ENCODE measurements at places on chromosomes 16 and 17.

DNA sequence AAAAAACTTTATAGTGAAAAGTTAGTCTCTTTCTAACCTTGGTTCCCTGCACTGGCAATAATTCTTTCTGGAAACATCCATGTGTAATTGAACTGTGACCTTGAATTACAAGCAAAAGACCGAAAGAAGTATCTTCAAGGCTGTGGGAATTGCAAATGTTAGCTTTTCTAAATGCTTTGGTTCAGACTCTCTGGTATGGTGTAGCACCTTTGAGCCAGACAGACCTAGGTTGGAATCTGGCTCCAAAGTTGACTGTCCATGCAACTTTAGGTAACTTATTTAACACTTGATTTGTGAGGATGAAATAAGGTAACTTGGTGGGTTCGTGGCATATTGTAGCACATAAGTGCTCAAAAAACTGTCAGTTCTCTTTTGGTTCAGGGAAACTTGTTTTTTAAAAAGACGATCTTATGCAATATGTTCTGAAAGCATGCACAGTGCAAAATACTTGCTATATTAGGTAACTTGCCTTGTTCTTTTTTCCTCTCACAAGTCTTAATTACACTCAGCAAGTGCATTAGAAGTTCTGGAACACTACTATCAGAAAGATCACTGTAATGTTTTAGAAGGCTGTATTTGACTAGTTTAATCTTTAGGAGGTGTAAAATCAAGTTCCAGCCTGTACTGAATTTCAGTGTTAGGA lies 46.3 kb downstream of the TANGO6 start:
- DNase-seq: no peak

- DNase-seq: peak; percentile 50
Measured at GRCh38 chr17:55513885-55514590, 2.8 kb upstream of the SMIM36 start.

GRCh38 chr16:12572316-12572985 lies 231.2 kb downstream of the CPPED1 start:
- no peak for DNase-seq

DNA sequence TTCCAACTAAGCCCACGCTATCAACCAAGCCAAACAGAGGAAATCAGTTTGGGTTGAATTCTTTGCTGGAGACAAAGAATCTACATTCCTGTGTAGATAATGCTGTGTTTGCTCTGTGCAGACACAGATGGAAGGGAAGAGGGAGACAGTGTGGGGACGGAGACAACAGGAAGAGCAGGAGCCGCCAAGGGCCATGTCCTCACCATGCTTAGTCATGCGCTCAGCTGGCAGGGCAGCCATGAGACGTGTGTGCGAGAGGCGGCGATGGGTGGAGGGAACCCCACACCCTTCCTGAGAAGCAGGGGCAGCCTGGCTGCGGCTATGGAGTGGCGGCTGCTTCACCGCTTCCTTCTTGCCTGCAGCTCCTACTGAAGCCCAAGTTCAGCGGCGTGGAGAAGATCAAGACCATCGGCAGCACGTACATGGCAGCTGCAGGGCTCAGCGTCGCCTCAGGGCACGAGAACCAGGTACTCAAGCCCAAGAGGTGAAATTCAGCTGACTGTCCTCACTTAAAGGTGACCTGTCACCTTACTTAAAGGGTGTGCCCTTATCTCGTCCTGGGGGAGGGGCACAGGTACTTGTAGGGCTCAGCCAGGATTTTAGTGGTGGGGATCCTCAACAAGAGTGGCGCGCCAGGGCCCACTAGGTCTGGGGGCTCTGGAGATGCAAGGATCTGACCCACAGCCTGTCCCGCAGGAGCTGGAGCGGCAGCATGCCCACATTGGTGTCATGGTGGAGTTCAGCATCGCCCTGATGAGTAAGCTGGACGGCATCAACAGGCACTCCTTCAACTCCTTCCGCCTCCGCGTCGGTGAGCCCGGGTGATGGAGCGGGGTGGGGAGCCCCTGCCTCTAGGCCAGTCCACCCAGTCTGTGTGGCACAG lies 47.5 kb downstream of the ADCY7 start:
- DNase-seq: no peak

DNA sequence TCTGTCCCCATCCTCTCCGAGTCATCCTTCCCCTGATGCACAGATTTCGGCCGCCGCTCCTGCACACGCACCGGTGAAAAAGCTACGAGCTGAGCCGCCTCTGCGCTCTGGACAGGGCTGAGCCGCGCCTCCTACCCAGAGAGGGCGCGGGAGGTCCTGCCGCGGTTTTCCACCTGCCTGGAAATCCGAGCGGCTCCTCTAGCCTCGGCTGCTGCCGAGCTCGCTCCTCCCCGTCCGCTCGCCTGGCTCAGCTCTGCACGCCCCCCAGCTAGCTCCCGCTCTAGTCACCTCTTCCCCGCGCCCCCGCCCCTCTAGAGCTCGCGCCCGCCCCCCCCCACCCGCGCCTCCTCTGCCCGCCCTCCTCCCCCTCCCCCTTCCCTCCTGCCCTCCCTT lies 198 bp upstream of the SHISA9 start:
- no peak for DNase-seq

GRCh38 chr16:73093146-73094144 lies 45.5 kb upstream of the ZFHX3 start:
- no peak for DNase-seq

DNA sequence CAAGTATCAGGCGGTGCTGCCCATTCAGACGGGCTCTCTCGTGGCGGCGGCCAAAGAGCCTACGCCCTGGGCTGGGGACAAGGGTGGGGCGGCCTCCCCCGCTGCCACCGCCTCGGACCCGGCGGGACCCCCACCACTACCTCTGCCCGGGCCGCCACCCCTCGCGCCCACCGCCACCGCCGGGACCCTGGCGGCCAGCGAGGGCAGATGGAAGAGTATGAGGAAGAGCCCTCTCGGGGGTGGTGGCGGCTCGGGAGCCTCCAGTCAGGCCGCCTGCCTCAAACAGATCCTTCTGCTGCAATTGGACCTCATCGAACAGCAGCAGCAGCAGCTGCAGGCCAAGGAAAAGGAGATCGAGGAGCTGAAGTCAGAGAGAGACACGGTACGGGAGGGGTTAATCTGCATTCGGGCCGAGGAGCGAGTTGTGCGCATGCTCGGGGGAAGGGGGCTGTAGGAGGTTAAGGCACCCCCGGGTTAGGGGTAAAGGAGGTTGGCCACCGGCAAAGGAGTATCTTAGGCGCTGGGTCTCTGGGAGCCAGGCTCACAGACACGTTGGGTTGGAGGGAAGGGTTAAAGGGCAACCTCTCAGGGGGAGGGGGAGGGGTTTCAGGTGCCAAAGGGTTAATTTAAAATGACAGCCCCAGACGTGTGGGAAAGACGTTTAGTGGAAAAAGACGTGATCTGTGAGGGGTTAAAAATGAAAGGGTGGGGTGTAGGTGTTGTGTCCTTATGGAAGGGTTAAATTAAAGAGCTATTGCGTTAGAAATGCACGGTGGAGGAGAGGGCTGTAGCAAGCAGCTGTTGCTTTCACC lies 1.4 kb downstream of the MSL1 start:
- no peak for DNase-seq

GRCh38 chr17:49971848-49972485 lies 3.0 kb downstream of the DLX4 start:
- DNase-seq: no peak

- no peak for DNase-seq
Measured at GRCh38 chr17:47604598-47604927, 45.2 kb upstream of the KPNB1 start.

DNA sequence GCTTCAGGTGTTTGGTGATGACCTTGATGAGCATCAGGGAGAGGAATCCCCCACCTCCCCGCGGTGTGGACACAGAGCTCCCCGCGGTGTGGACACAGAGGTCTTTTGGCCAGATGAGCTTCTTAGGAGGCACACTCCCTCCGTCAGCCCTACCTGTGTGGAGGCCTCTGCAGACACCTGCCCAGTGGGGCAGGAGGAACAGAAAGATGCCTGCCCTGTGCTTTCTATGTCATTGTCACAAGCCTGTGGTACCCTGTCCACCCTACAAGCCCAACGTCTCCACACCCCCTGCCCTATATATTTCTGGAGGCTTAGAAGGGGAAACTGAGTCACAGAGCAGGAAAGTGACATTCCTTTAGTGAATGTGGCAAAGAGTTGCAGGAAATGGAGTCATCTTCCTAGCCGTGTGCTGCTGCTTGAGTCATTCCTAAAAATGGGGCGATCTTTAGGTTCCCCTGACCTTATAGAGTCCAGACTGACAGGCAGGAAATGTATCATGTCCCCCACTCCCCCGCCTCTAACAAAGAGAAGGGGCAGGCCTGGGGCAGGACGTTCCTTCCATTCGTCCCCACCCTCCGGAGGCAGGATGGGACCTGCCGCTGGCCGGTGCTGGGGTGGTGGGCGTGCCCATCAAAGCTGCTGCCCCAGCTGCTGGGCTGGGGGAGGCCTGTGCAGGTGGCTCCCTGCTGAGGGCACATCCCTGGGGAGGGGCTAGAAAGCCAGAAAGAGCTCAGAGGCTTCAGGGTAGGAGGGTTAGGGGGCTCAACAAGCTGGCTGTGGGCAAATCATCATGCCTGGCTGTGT lies 1.0 kb upstream of the C16orf74 start:
- no peak for DNase-seq

DNA sequence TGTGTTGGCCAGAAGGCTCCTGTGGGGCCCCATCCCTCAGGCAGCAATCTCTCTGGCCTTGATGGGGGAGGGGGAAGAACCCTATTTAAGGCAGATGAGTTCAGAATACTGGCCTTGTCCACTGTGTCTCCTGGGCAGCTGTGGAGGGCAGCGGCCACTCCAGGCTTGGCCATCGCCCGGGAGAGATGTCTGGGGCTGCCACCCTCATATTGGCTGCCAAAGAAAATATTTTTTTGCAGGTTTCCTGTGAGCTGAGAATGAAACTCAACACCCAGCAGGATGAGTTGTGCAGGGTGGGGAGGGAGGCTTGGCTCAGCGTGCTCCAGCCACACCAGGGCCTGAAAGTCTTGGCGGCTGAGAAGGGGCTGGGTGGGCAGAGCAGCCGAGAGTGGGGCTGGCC lies 14.4 kb upstream of the TIMP2 start:
- DNase-seq: no peak

DNA sequence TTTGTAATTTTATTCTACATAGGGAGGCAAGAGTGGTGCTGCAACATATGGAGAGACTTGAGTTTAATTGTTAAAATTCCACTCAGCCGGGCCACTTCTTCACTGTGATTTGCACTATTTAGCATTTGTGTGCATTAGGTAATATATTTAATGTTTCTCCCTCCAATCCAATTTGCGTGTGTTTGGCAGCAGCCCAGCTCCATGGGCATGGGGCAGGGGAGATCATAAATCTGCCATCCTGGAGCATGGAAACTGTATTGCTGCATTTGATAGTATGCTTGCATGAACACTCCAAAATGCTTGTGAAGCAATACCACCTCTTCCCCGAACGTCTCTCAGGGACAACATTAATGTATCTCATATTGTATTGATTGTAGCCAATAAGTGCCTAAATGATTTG lies 339.1 kb upstream of the RBFOX1 start:
- no peak for DNase-seq

- no peak for DNase-seq
Measured at GRCh38 chr16:82657239-82657638, 30.5 kb downstream of the CDH13 start.
